ENCODE measurements at places on chromosomes 5 and 9.

GRCh38 chr9:91658513-91659105, 235.0 kb upstream of the NFIL3 start:
- DNase-seq = no peak

DNA sequence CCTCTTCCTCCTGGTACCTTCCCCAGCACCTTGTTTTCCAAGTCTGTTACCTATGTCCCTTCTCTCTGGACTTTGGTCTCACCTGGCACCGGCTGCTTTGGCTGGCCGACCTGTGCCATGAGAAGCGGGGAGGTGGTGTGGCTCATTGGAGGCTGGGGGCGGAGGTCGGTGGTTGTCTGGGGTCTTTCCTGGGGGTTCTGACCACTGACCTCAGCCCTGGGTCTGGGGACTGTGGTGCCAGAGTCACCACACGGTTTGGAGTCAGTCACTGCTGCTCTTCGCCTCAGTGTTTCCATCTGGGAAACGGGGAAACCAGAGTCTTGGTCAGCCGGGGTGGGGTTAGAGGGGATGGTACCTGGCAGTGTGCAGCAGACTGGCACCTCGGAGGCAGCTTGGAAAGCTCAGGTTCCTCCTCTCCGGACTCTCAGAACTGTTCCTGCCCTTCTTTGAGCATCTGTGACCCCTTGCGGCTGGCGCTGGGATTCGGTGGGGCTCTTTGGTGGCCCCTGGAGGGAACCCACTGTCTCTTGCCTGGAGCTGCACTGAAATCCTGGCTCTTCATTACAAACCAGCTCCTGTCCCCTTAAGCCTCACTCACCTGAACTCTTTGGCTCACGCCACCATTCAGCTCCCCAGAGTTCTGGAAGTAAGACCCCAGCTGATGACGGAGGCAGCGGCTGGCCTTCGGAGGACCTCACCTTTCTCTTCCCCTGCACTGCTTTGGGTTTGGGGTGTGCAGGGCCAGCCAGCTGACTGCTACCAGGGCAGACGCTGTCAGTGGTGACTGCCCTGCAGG, 4.1 kb upstream of the RXRA start:
- DNase-seq = no peak

DNA sequence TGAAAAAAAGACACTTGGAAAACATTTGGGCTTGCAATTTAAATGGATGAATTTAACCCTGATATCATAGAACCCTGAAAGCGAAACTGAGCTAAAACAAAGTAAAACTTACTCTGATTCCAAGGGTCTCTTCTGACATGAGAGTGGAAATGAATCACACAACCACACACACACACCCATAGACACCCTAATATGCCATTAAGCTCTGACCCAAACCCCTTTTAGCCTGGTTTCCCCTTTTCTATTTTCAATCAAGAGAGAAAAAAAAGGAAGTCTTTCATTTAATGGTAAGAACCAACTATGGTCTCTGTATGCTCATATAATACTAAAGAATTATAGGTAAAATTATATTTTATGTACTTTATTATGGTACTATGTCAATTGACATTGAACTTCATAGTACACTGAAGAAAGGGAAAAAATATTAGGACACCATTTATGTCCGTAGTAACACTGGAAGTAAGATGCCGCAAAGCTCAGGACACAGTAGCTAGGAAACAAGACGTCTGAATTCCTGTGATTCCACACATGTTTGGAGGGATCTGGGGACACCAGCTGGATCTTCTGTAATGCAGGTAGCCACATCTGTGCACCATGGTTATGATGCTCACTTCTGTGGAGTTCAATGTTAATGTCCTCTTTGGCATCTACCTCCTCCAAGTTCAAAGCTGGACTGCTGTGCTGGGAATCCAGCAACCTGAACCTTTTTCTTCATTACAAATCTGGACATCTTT, 95.8 kb downstream of the PCSK1 start:
- no peak for DNase-seq

GRCh38 chr5:570886-571285, 41.3 kb upstream of the CEP72 start:
- no peak for DNase-seq

DNA sequence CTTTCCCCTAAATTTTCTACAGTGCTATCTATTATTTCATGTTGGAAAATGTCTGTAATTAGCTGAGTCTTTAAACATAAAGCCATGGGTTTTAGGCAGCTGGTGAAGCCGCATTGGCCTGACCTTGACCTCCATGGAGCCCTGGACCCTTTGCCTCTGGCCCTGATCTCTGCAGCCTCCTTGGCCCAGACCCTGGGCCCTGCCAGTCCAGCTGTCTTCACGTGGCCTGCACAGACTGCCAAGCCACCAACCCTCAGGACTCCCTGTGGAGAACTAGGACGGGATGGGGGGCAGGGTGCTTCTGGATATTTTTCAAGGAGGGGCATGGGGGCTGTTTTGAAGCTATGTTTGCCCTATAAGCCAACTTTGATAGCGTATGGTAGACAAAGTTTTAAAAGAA, 29.8 kb upstream of the PPARGC1B start:
- no peak for DNase-seq

DNA sequence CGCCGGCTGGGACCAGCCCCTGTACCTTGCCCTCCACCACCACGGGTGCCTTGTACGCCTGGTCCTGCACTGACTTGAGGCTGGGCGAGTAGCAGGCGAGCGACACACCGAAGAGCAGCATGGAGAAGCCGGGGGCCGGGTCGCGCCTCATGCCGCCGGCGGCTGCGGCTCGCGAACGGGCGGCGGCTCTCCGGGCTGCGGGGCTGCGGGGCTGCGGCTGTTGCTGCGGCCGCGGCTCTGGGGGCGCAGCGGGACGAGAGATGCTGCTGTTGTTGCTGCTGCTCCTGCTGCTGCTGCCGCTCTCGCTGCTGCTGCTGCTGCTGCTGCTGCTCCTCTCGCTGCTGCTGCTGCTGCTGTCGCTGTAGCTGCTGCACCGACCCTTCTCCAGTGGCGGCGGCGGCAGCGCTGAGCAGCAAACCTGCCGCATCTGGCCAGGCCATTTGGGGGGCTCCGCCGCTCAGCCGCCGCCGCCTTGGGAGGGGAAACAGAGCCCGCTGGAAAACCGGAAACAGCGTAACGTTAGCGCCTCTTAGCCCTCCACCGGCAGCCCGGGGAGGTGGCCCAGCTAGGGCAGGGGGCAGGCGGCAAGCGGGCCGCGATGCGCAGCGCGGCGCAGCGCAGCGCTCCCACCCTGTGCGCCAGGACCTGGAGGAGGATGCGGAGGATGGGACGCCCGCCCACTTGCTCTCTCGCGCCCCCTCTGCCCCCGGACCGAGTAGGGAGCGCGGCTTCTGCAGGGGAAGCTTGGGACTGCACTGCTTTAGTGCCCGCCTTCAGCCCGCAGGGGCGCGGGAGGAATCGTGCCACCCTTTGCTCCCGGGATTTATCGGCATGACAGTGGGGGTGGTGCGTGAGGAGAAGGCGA, at the start of gene NRG2:
Gene NRG2, minus strand, starts transcription at position 657 of the 865 bp plus-strand sequence.
- DNase-seq = no peak

GRCh38 chr9:86424251-86424891, 70.2 kb upstream of the TUT7 start:
- no peak for DNase-seq

GRCh38 chr9:94921092-94921471, 194.6 kb downstream of the AOPEP start:
- DNase-seq = no peak

DNA sequence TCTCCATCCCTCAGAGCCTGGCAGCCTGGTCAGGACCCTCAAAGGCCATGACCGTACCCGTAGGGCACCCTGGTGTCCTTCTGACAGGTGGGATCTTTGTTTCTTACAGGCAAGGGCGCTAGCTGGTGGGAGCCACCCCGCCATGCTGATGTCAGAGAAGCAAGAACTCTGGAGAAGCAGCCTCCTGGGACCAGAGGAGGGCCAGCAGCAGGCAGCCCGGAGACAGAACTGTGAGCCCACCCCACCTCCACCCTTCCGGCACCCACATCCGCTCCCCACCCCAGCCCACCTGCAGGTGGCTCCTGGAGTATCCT, 42.2 kb upstream of the IL17B start:
- DNase-seq = no peak

DNA sequence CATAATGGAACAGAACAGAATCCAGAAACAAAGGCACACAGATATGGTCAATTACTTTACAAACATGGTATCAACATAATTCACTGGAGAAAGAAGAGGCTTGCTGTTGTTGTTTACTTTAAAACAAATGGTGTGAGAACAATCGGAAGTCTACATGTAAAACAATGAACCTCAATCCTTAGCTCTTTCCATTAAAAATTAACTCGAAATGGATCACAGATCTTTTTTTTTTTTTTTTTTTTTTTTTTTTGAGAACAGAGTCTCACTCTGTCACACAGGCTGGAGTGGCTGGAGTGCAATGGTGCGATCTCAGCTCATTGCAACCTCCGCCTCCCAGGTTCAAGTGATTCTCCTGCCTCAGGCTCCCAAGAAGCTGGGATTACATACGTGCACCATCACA, 9.8 kb downstream of the SEMA4D start:
- DNase-seq = no peak

GRCh38 chr5:122315521-122315920, 3.5 kb downstream of the SNCAIP start:
- DNase-seq = no peak

DNA sequence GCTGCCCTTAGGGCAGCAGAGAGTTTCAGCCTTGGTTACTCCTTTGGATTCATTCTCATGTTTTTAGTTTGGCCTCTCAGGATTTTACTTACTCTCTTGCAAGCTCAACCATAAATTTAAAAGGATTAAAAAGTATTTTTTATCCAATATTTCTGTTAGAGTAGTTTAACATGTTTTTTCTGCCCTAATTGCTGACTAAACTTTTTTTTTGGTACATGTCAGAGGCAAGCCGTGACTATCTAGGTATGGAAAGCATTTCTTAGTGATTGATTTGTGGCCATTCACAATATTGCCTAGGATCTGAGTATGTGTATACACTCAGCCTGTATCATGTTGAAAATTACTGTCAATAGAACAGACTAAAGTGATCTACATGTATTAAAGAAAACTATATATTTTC, 92.1 kb downstream of the MELK start:
- DNase-seq = no peak

DNA sequence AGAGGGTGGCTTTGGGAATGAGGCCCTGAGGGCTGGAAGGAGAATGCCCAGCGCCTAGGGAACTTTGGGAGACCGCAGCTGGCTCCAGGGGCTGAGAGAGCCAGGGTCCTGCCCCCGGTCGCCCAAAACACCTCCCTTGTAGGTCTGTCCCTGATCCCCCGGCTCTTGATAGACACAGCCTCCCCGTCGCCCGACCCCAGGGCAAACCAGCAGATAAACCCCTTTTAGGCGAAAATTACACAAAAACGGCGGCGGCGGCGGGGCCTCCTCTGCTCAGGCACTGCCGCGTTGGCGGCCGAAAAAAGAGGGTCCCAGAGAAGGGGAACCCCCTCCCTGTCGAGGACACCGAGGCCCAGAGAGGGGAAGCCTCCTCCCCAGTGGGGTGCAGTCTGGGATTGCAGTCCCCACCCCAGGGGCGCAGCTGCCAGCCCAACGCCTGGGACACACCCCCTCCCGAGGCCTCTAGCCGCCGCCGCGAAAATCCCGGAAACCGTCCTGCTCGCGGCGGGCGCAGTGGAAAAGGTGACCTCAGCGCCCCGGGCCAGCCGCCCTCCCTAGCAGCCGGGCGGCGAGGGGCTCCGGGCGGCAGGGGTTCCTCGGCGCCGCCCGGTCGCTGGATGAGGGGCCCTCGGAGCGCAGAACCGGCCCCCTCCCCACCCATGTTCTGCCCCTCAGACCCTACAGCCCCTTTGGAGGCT, 3.1 kb upstream of the BARX1 start:
- DNase-seq = no peak

DNA sequence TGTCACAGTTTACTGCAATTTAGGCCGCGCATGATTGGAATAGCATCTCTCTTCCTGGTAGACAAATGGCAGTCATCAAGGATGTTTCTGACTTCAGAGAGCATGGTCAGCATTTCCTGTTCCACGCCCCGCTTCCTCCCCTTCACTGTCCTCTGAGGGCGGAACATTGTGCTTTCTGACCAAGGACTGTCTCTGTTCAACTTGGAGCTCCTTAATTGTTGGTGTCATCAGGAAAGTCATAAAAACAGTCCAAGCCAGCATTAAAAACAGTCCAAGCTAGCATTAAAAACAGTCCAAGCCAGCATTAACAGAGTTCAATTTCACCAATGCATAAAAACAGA, 301.3 kb upstream of the IRX4 start:
- no peak for DNase-seq

DNA sequence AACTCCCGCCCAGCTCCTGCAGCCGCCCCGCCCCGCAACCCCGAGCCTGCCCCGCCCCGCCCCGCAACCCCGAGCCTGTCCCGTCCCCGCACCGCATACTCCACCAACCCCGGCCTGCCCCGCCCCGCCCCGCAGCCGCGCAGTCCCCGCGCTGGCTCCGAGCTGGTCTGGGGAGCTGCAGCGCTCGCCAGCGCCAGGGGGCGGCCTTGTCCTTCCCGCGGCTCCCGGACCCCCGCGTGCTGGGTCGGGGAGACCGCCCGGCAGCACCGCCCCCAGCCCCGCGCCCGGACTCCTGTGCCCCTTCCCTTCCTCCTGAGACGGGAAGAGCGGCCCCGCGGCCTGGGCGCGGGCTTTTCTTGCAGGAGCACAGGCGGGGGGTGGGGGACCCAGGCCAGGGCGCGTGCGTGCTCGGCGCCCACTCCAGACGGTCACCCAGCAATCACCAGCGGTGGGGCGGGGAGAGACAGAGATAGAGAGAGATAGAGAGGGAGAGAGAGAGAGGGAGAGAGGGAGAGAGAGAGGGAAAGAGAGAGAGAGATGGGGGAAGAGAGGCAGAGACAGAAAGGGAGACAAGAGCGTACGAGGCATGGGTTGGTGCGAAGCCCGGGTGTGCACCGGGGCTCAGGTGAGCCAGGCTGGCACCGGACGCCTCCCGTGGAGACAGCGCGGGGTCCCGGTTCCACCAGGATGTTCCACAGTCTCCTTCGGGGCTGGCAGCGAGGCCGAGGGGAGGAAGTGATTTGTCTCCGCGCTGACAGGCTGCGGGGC, 14.7 kb upstream of the TMEM250 start:
- no peak for DNase-seq

- DNase-seq = no peak
Measured at GRCh38 chr9:29322240-29322639, 1749.0 kb upstream of the C9orf72 start.

GRCh38 chr5:172958331-172959046, 735 bp upstream of the RPL26L1 start:
- DNase-seq = no peak

GRCh38 chr5:110377943-110378342, 348.5 kb downstream of the TMEM232 start:
- DNase-seq = peak; percentile 30

DNA sequence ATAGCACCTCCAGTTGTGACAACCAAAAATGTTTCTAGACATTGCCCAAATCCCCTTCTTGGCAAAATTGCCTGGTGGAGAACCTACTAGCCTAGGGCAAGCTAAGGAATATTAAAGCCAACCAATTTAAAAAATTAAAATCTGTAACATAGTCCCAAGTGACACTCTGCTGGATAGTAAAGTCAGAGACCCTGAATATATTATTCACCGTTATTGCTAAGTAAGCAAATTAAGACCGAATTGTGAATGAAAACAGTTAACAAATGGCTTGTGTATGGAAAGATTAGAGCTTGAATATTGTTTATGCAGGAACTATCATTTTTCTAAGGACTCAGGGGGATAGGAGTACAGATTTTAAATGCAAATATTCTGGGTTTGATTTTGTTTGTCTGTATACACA, 208.1 kb downstream of the DMAC1 start:
- DNase-seq = no peak

Data from skeletal muscle cell (primary cell).